ENCODE measurements at places on chromosomes 11 and 22.

DNA sequence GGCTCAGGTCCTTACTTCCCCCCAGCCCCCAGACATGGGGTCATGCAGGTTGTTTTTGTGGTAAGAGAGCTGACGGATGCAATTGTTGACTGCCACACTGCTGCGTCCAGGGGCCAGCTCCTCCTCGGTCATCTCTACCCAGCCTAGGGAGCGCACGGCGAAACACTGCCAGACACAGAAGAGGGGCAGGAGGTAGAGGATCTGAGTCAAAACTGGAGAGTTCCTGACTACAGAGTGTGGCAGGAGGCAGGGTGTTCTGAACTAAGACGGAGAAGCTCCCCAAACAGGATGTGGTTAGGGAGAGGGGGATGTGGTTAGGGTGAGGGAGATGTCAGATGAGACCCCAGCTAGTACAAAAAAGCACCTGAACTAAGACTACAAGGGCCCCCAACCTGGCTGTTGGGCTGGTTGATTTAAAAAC is 12.3 kb downstream of the SMPD1 start:
- DNase-seq, result no peak

GRCh38 chr11:403021-403760 is 9.2 kb downstream of the PKP3 start:
- DNase-seq, result no peak

GRCh38 chr11:27293515-27294417 is 69.2 kb downstream of the CCDC34 start:
- no peak for DNase-seq

DNA sequence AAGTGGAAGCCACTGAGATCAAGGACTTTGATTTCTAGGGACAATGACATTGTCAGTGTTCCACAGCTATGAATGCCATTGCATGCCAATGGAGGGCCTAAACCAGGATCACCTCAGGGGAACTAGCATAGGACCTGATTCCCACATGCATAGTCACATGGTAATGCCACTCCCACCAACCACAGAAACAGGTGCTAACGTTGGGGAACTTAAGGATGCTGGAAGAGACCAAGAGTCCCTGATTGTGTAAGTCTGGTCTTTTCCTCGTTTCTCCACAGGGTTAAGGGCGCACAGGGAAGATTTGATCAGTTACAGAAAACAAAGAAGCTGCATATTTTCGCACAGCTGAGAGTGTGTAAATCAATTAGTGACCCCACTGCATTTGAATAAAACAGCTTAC is 59.4 kb upstream of the CD44 start:
- no peak for DNase-seq

DNA sequence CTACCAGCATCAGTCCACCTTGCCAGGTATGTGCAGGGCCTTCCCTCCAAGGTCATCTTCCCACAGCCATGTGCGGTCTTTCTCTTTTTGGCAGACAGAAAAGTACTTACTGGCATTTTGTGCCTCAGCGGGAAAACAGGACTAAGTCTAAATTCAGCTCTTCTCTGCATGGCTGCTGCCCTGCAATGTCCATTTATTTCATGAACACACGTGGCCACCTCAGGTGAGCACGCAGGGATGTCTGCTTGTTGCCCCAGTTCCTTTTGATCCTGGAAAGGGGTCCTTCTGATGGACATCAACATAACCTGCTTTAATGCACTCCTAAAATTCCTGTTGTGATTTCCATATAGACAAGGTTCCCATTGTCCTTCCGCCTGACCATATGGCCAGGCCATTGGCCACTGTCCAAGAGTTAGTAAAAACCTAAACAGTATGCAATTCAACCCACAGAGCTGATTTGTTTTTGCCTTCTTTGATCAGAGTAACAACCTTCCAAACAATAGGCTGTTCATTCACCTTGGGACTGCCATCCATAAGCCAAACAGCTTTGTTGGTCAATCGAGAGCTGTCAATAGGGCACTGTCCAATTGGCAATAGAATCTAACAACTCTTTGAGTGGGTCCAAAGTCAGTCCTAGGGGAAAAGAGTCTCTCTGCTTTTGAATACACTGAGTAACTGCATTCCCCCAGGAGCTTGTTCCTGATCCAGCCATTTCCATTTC is 5.9 kb downstream of the TREH start:
- no peak for DNase-seq

GRCh38 chr11:103358251-103358650 is 249.0 kb downstream of the DYNC2H1 start:
- no peak for DNase-seq

DNA sequence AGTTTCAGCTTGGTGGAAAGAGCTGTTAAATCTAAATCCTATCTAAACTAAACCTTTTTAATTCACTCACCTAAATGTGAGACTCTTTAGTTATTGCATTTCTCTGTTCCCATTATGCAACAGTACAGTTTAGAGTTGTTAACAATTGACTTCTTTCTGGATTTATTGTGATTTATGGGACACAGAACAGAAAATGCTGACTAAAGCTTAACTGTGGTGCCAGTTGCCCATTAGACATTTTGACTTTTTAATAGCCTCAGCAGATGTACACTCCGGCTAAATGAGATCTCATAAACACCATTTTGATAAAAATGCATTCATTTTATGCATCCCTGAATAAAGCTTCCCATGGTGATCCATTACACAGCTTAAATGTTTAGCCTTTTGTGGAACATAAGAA is 356.6 kb downstream of the CASP12 start:
- no peak for DNase-seq

DNA sequence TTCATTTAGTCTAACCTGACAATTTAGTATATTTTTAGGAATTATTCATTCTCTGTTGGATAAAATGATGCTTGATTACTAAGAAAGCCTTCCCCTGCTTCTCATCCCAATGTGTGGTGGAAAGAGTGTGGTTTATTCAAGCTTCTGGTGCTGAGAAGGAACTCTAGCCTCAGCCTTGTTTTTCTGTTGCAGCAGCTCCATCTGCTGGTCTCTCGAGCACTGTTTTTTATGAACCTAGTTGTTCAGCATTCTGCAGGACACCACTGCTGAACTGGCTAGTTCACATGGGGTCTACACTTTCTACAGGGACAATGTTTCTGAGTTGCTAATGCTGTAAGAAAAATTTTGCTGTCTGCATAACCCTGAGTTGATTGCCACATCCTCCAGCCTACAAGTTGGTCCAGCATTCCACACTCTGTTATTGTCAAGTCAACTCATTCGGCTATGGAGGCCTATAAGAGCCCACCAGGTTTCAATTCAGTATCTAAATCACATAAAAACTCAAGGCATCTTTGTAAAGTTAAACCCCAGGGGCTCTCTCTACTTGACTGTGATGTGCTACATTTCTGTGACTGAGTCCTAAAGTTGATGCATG is 14.3 kb downstream of the OR2AG2 start:
- no peak for DNase-seq

- DNase-seq, result no peak
Measured at GRCh38 chr11:131624531-131624930, 254.1 kb downstream of the NTM start.

- peak; percentile 79 for DNase-seq
Measured at GRCh38 chr22:33112580-33112979, 54.4 kb upstream of the SYN3 start.
